ENCODE measurements at places on chromosomes 3 and 15. TPM values are rescaled to one million over a fixed set of nuclear protein-coding genes. Genes with fewer than 3 reads are reported as not detected.

Gene UROC1
- total RNA-seq = not detected

Gene INKA1
- 4.8 TPM for total RNA-seq

Gene PTX3
- total RNA-seq = 217 TPM

DNA sequence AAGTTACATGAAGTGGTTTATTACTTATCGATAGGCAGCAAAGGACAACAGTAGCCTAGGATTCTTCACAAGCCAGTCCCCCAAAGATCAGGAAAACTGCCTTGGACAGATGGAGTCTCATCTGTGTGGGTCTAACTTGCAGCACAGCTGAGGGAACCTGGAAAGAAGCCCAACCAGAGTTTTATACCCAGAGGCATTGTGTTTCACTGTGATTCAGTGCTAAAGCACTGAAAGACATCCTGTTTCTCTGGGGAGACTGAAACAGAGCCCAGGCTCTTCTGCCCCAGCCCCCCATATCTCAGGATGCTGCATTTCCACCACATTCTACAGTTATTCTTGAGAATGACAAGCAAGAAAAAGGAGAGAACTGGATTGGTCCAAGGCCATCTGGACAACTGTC lies 48.2 kb upstream of the PYDC2 start:
- H3K36me3 ChIP-seq = no peaks in the 10 kb centered on the region
- peak overlapping the region; percentile 57 for H3K27ac ChIP-seq
- DNase-seq = peak; percentile 77
- H3K4me1 ChIP-seq = peaks cover 12% of the 10 kb centered on the region
- H3K27me3 ChIP-seq = no peaks in the 10 kb centered on the region
- H3K4me3 ChIP-seq = no peak overlapping the region

- H3K36me3 ChIP-seq = no peaks in the 10 kb centered on the region
- no peaks in the 10 kb centered on the region for H3K27me3 ChIP-seq
- H3K4me3 ChIP-seq = no peak overlapping the region
- H3K27ac ChIP-seq = no peak overlapping the region
- DNase-seq = no peak
Observed at GRCh38 chr15:75197062-75197630, 4.5 kb upstream of the C15orf39 start.

- no peak for DNase-seq
- no peaks in the 10 kb centered on the region for H3K27me3 ChIP-seq
- H3K4me3 ChIP-seq = peak overlapping the region; percentile 51
- peak overlapping the region; percentile 71 for H3K27ac ChIP-seq
- H3K36me3 ChIP-seq = peaks cover 7% of the 10 kb centered on the region
- peaks cover 25% of the 10 kb centered on the region for H3K4me1 ChIP-seq
Observed at GRCh38 chr3:11479221-11479620, 164.5 kb downstream of the VGLL4 start.

DNA sequence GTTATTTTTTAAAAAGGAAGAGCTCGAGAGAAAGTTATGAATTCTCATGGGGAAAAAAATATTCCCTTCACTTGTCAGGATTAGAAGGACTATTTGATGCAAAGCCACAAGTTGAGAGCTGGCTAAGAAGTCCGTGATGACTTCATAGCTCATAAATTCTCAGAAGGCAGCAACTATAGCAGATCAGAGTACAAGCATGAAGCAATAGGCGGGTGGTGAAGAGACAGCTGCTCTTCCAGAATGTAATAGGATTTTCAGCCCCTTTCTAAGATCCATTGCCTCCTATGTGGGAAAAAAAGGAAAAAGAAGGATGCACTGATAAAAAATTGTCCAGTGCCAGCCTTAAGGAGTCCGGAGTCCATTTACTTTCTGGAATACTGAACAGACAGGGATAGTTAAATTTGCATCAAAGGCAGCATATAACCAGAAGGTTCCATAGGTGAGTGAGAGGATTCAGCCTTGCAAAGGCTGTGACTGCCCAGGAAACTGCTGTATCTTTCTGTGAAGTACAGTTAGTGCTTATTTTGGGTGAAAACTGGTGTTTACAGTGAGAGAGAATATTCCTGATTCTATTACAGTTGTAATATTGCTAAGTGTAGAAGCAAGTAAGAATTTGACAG lies 929.5 kb upstream of the ALCAM start:
- no peaks in the 10 kb centered on the region for H3K27me3 ChIP-seq
- peak; percentile 54 for DNase-seq
- no peak overlapping the region for H3K4me3 ChIP-seq
- no peaks in the 10 kb centered on the region for H3K36me3 ChIP-seq
- H3K27ac ChIP-seq = no peak overlapping the region
- peaks cover 39% of the 10 kb centered on the region for H3K4me1 ChIP-seq

- H3K27me3 ChIP-seq = peaks cover 82% of the 10 kb centered on the region
- DNase-seq = no peak
Observed at GRCh38 chr3:124346487-124346886, 354.6 kb upstream of the ROPN1 start.

DNA sequence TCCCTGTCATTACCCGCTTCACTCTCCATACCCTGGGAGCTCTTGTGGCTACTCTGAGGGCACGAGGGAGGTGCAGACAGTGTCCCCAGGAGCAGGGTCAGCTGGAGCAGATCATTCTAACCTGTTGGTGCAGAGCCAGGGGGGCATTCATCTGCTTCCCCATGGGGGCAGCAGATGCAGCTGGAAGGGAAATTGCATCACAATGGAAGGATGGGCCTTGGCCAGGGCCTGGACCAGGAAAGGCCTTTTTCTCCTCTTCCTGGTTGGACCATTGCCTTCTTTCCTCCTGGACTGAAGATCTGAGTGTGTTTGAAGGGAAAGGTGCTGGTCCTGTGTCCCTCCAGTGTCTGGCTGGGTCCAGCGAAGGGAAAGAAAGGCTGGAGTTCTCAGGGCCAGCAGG lies 55.7 kb downstream of the EPHB1 start:
- H3K4me3 ChIP-seq = no peak overlapping the region
- H3K4me1 ChIP-seq = no peaks in the 10 kb centered on the region
- no peak for DNase-seq
- no peaks in the 10 kb centered on the region for H3K27me3 ChIP-seq
- no peak overlapping the region for H3K27ac ChIP-seq

- peak; percentile 29 for DNase-seq
- H3K4me1 ChIP-seq = peaks cover 9% of the 10 kb centered on the region
- no peak overlapping the region for H3K27ac ChIP-seq
- H3K27me3 ChIP-seq = no peaks in the 10 kb centered on the region
- no peaks in the 10 kb centered on the region for H3K36me3 ChIP-seq
- no peak overlapping the region for H3K4me3 ChIP-seq
Observed at GRCh38 chr15:70410371-70410985, 312.8 kb upstream of the TLE3 start.

- no peak overlapping the region for H3K27ac ChIP-seq
- H3K4me1 ChIP-seq = peaks cover 34% of the 10 kb centered on the region
- H3K36me3 ChIP-seq = no peaks in the 10 kb centered on the region
- DNase-seq = no peak
Observed at GRCh38 chr3:72271216-72271615, 486.3 kb upstream of the PROK2 start.

DNA sequence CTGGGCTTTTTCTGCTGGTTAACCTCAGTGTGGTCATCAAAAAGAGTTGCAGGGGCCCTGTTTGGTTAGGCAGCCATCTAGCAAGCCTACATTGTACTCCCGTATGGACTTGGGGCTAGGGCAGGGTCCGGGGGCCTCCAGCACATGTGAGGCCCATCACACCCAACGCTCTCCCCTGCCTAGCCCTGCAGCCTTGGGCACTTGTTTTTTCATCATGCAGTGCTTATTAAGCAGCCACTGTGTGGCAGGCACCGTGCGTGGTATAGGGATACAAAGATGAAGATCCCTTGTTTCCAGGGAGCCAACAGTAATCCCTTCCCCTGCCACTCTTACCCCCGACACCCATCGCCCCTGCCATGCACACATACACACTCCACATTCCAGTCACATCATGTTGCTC lies 14.2 kb downstream of the MRAS start:
- H3K27me3 ChIP-seq = no peaks in the 10 kb centered on the region
- H3K4me1 ChIP-seq = no peaks in the 10 kb centered on the region
- no peak overlapping the region for H3K27ac ChIP-seq
- DNase-seq = no peak

DNA sequence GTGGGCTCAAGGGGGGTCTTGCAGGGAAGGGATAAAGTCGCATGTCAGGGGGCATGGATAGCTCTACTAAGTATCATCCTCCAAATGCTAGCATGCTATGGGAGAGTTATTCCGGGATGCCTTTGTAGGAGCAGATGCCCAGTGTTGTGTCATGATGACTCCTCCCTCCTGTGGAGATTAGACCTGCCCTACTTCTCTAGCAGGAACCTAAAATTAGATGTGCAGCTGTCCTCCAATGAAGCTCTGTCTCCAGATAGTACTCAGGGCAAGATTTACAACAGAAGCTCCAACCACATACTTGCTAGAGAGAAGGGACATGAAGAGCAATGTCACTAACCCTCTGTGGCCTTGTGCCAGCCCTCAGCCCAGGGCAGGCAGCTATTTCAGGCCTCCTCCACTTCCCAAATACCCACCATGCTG lies 82.5 kb downstream of the AGBL1 start:
- H3K27me3 ChIP-seq = no peaks in the 10 kb centered on the region
- no peak overlapping the region for H3K27ac ChIP-seq
- DNase-seq = no peak
- peaks cover 14% of the 10 kb centered on the region for H3K4me1 ChIP-seq
- no peaks in the 10 kb centered on the region for H3K36me3 ChIP-seq
- H3K4me3 ChIP-seq = no peak overlapping the region

DNA sequence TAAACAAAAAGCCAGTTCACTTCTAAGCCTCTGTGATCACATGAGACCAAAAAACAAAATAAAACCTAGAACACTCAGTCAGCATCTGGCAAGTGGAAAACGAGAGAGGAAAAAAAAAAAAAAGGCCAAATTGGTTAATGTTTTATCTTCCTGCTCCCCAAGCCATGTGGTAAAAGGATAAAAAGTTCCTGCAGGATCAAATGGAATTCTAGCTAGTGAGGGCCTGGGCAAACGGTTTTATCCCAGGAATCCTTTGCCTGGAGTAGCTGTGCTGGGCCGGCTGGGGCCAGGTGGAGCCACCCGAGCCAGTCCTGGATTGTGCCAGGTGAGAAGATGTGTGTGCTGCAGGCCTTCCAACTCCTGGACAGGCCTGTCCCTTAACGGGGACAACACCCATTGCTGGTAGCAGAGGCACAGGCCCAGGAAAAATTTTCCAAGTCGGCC lies 13.2 kb downstream of the SMAD6 start:
- no peak for DNase-seq
- H3K27ac ChIP-seq = no peak overlapping the region
- H3K4me3 ChIP-seq = no peak overlapping the region
- no peaks in the 10 kb centered on the region for H3K36me3 ChIP-seq

DNA sequence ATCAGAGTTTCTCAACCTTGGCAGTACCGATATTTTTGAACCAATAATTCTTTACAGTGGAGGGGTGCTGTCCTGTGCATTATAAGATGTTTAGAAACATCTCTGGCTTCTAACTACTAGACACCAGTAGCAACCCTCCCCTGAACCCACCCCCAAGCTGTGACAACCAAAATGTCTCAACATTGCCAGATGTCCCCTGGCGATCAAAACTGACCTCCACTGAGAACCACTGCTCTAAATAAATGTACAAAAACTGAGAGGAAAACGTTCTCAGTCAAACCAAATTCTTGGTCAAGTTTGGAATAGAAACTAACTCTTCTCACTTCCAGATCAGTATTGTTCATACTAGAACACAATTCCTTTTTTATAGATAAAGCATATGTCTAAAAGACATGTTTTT lies 58.5 kb downstream of the GPR160 start:
- peak overlapping the region; percentile 29 for H3K27ac ChIP-seq
- H3K27me3 ChIP-seq = no peaks in the 10 kb centered on the region
- no peak for DNase-seq
- H3K4me1 ChIP-seq = no peaks in the 10 kb centered on the region

DNA sequence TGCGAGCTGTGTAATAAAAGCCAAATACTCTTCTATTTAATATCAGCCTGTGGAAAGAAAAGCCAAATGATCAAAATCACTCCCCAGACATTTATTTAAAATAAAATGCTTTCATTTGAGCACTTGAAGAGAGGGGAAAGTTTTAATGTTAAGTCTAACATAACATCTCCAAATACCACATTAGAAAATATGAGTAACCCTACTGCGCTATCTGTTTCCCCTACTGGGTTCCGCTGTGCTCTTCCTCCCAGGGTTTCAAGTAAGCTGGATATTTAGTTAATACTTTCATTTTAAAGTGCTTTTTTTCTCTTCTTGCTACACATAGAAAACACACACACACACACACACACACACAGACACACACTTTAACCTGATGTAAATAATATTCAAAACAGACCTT lies 6.7 kb upstream of the VGLL4 start:
- no peaks in the 10 kb centered on the region for H3K27me3 ChIP-seq
- H3K36me3 ChIP-seq = no peaks in the 10 kb centered on the region
- H3K4me1 ChIP-seq = no peaks in the 10 kb centered on the region
- DNase-seq = no peak
- no peak overlapping the region for H3K27ac ChIP-seq

GRCh38 chr15:57323806-57324589 lies 52.3 kb upstream of the CGNL1 start:
- DNase-seq = peak; percentile 71
- peaks cover 4% of the 10 kb centered on the region for H3K4me1 ChIP-seq
- no peak overlapping the region for H3K27ac ChIP-seq
- peaks cover 6% of the 10 kb centered on the region for H3K36me3 ChIP-seq

DNA sequence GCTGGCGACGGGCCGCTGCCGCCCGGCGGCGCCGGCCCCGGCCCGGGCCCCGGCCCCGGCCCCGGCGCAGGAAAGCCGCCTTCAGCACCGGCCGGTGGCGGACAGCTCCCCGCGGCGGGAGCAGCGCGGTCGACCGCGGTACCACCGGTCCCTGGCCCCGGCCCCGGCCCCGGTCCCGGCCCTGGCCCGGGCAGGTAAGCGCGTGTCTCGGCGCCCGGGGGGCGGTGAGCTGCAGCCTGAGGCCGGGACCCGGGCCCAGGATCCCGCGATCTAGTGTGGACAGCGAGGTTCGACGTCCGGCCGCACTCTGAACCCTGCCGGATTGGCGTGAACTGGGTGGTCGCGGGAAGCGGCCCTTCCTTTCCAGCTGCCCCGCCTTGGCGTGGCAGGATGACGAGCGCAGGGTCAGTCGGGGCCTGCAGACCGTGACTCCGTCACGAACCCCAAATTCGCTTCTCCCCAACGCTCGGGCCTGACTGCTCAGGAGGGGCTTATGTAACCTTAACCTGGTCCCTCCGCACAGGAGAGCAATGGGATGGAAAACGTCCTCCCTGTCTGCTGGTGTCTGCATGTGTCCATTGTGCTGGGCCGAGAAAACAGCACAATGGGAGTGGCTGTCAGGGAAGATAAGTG lies 472 bp downstream of the BSN start:
- no peak overlapping the region for H3K27ac ChIP-seq
- H3K27me3 ChIP-seq = peaks cover 48% of the 10 kb centered on the region
- peak overlapping the region; percentile 19 for H3K4me3 ChIP-seq
- H3K4me1 ChIP-seq = peaks cover 4% of the 10 kb centered on the region

GRCh38 chr15:84812842-84813241 lies 4.3 kb upstream of the ALPK3 start:
- H3K4me1 ChIP-seq = no peaks in the 10 kb centered on the region
- no peaks in the 10 kb centered on the region for H3K27me3 ChIP-seq
- no peak for DNase-seq
- H3K4me3 ChIP-seq = no peak overlapping the region
- H3K36me3 ChIP-seq = peaks cover 15% of the 10 kb centered on the region

GRCh38 chr3:2771193-2771592 lies 339.0 kb downstream of the IL5RA start:
- no peak for DNase-seq
- no peaks in the 10 kb centered on the region for H3K4me1 ChIP-seq
- H3K27ac ChIP-seq = no peak overlapping the region
- H3K36me3 ChIP-seq = no peaks in the 10 kb centered on the region
